Activated gamma-delta T cell treated with anti-CD3 and anti-CD28 coated beads, Interleukin-2, amount 50 U/mL, for 16 hours (primary cell): ENCODE measurements at places on chromosomes 6 and 20.

DNA sequence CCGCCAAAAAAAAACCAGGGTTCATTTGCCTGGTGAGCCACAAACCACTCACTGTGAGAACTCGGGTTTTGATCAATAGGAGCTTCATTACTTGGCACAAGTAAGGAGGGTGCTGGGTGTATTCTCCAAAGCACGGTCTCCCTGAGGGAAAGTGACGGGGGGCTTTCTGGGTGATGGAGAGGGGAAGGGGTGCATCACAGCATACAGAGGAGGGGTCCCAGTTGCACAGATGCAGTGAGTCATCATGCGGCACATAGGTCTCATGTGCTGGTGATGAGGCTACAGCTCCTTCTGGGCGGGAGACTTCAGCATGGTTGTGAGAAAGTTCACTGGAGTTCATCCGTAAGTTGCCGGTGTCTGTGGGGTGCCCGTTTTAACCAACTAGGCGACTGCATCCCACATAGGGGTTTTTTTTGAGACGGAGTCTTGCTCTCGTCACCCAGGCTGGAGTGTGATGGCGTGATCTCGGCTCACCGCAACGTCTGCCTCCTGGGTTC lies 36.2 kb downstream of the SUN5 start:
- peak; percentile 39 for DNase-seq

GRCh38 chr6:150176152-150176551 lies 33.3 kb downstream of the PPP1R14C start:
- DNase-seq = no peak

GRCh38 chr6:133956416-133957049 lies 3.5 kb downstream of the TBPL1 start:
- DNase-seq = no peak

DNA sequence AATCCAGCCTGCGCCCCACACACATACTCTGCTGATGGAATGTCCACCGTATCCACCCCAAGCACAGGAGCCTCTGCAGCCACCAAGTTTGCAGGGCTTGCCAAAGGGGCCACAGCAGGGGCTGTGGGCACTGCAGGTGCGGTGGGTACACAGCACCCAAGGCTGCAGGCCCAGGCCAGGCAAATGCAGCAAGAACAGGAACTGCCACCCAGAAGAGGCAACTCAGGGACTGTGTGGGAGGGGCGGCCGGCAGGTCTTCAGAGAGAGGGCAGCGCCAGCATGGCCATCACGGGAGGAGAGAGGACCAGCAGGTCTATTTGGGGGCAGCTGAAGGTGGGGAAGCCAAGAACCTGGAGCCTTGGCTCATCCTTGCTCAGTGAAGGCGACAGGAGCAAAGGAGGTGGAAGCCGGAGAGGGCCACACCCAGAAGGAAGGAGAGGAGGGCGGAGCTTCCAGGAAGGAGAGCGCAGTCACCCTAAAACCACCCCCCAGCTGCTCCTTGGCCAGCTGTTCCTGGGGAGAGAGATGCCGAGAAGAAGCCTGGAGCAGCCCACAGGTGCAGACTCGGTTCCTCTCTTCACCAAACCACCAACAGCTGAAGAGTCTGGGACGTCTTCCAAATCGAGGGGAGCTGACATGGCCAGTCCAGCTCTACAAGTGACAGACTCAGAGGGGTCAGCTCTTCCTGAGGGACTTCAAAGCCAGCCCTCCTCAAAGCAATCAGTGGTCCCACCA lies 265.1 kb upstream of the CDYL start:
- DNase-seq = no peak

DNA sequence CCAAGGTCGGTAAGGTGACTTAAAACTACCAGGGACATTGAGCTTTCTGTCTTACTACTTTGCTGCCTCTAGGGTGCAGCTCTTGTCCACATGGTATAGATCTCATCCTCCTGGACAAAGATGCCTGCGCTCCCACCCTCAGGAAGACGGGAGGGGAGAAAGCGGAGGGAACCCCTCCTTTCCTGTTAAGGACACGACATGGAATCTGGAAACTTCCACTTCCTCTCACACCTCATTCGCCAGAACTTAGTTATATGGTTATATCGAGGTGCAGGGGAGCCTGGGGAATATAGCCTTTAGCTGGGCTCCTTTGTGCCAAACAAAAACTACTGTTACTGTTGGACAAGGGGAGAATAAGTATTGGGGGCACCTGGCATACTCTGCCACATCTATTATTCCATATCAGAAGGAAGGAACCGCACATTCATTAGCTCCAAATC lies 224.3 kb upstream of the TSHZ2 start:
- DNase-seq = no peak

DNA sequence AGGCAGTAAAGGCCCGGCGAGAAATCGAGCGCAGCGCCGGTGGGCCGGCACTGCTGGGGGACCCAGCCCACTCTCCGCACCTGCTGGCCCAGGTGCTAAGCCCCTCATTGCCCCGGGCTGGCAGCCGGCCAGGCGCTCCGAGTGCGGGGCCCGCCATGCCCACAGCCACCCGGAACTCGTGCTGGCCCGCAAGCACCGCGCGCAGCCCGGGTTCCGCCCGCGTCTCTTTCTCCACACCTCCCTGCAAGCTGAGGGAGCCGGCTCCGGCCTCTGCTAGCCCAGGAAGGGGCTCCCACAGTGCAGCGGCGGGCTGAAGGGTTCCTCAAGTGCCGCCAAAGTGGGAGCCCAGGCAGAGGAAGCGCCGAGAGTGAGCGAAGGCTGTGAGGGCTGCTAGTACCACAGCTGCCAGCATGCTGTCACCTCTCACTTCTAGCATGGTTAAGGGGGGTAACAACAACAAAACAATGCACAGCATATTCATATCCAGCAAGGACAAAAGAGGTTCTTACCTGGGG lies 11.3 kb upstream of the GMPR start:
- no peak for DNase-seq

- DNase-seq = no peak
Observed at GRCh38 chr6:53359843-53360092, 11.0 kb upstream of the ELOVL5 start.

DNA sequence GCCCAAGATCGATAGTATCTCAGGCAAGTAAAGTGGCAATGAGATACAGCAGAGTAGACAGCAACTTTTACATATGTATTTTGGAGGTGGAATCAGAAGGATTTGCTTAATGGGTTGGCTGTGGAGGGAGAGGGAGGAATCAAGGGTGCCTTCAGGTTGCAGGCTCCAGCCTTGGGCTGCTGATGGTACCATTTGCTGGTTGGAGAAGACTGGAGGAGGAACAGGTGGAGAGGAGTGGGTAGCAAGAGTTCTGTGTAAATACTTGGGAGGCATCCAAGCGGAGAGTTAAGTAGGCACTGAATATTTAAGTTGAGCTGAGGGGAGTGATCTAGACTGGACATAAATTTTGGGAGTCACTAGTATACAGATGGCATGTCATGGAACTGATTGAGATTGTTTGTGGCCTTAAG lies 5.2 kb downstream of the BICRAL start:
- no peak for DNase-seq

- no peak for DNase-seq
Observed at GRCh38 chr6:111866857-111867256, 6.4 kb downstream of the FYN start.

GRCh38 chr6:160036790-160037206 lies 67.9 kb downstream of the IGF2R start:
- no peak for DNase-seq

- DNase-seq = no peak
Observed at GRCh38 chr20:38193586-38194105, 28.6 kb upstream of the TGM2 start.

- DNase-seq = no peak
Observed at GRCh38 chr6:34071884-34072379, 74.0 kb downstream of the GRM4 start.
